Diencephalon (tissue), 1 donor: ENCODE measurements at places on chromosomes 2 and 18. TPM values are rescaled to one million over a fixed set of nuclear protein-coding genes. Genes with fewer than 3 reads are reported as not detected.

Gene MYO5B
- total RNA-seq: 6.5 TPM

Gene KCNE4
- 2.5 TPM for total RNA-seq

Gene KLHL41
- 3.9 TPM for total RNA-seq

Gene CNPPD1
- total RNA-seq: 27.2 TPM

Gene MAP3K19
- 9.5 TPM for total RNA-seq

Gene CD302
- 6.7 TPM for total RNA-seq

Gene LHCGR
- total RNA-seq: 0.23 TPM

Gene STK39
- total RNA-seq: 58.8 TPM

Gene GALR1
- total RNA-seq: 7.8 TPM

Gene CNDP1
- 0.23 TPM for total RNA-seq

Gene CMPK2
- total RNA-seq: 16.6 TPM

Gene SCN7A
- total RNA-seq: 19.6 TPM

Gene GREB1L
- 11.1 TPM for total RNA-seq

Gene DSG4
- total RNA-seq: not detected

Gene ITM2C
- 254 TPM for total RNA-seq

Gene XIRP2
- 0.92 TPM for total RNA-seq

Gene DAPL1
- total RNA-seq: not detected

Gene ABCG8
- 1.2 TPM for total RNA-seq

Gene TPO
- 0.23 TPM for total RNA-seq

Gene SCG2
- 179 TPM for total RNA-seq

Gene ABCA12
- total RNA-seq: 0.23 TPM

Gene NEU2
- total RNA-seq: not detected

Gene PTPN18
- 19.6 TPM for total RNA-seq

Gene ASB3
- total RNA-seq: 84.2 TPM

Gene TRIP12
- total RNA-seq: 181 TPM

Gene TRIM43
- not detected for total RNA-seq

Gene WNT6
- total RNA-seq: 0.23 TPM

Gene BMP10
- not detected for total RNA-seq

Gene ORC4
- 92.5 TPM for total RNA-seq

Gene TYW5
- 15.7 TPM for total RNA-seq

Gene PDE11A
- 3.9 TPM for total RNA-seq

Gene CABYR
- 19.6 TPM for total RNA-seq

Gene METAP1D
- total RNA-seq: 8.8 TPM

Gene DLGAP1
- total RNA-seq: 47.3 TPM

Gene TMEM18
- 30.9 TPM for total RNA-seq

Gene IL1A
- 0.92 TPM for total RNA-seq

Gene CELF4
- 150 TPM for total RNA-seq

Gene ALKAL2
- 1.4 TPM for total RNA-seq

Gene DNAH7
- total RNA-seq: 21.7 TPM

Gene EMILIN2
- total RNA-seq: 1.8 TPM

Gene RTTN
- 34.8 TPM for total RNA-seq

Gene MOCOS
- total RNA-seq: 0.69 TPM

Gene CCDC138
- total RNA-seq: 42.2 TPM

Gene G6PC2
- not detected for total RNA-seq

Gene IL1RL1
- total RNA-seq: 0.69 TPM

Gene PTMA
- total RNA-seq: 591 TPM

Gene CAPN14
- total RNA-seq: 0.69 TPM

Gene SLC14A1
- 5.1 TPM for total RNA-seq

Gene ADRA2B
- 0.46 TPM for total RNA-seq

Gene FAM124B
- 11.5 TPM for total RNA-seq

Gene IL18RAP
- total RNA-seq: not detected

Gene OSR1
- total RNA-seq: 2.5 TPM

Gene RBM44
- total RNA-seq: 2.8 TPM

Gene KYNU
- 0.23 TPM for total RNA-seq

Gene STON1
- 7.6 TPM for total RNA-seq

Gene UBR3
- 127 TPM for total RNA-seq

Gene GULP1
- total RNA-seq: 59.3 TPM
